ENCODE measurements at places on chromosomes 11 and 22. TPM values are rescaled to one million over a fixed set of nuclear protein-coding genes. Genes with fewer than 3 reads are reported as not detected.

DNA sequence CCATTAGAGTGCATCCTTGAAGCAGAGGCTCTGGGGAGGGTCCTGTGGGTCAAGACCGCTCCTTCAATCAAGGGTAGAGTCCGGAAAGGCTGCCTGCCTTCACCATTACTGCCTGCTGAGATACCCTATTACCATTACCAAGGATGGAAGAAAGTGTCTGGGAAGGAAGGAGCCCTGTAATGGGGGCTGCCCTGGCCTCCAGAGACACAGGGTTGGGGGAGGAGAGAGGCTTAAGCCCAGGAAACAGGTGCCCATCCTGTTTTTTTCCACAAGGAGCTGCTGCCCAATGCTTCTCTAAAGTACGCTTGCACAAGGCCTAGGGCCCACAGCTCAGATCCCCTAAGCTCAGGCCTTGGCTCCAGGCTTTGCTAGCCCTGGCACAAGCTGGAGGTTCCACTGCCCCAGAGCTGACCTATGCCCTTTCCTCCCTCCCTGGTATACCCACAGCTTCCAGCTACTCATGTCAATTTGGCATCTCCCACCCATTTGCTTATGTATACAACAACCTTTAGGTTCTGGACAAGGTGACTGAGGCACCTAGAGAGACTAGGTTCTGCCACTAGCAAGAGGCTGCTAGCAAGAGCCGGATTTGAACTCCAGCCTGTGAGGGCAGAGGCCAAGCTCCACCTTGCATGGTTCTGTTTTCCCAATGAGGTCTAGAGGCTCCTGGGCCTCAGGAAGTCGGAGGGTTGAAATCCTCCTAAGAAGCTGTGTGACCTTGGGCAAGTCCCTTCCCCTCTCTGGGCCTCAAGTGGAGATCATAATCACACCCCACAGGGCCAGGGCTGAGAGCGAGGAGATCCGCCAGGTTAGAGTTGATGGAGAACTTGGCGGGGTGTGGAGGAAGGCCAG lies 1.5 kb upstream of the PLCB3 start:
- no peak for DNase-seq

- no peak for DNase-seq
These were observed 290.3 kb upstream of the API5 start for GRCh38 chr11:43021466-43021865.

FTH1 gene
- 2,832 TPM for total RNA-seq

TMEM86A gene
- total RNA-seq: 0.89 TPM

DNA sequence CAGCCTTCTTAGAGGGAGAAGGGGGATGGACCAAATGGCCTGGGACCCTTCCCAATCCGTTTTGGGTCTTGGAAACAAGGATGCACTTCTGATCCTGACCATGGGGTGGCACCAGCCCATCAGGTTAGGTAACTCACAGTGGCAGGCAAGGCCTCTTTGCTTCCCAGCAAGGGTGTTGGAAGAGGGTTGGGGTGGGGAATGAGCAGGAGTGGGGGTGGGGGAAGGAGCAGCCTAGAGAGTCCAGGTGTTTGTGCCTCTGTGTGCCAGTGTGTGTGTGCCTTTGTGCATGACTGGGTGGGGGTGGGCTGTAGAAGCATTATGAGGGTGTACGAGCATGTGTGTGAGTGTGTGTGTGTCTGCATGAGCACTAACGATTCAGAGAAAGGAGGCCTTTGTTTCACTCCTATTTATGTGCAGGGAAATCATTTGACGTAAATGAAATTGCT lies 213.1 kb downstream of the INSC start:
- no peak for DNase-seq

- DNase-seq: no peak
These were observed 23.0 kb downstream of the KCNE3 start for GRCh38 chr11:74444173-74444826.

DNA sequence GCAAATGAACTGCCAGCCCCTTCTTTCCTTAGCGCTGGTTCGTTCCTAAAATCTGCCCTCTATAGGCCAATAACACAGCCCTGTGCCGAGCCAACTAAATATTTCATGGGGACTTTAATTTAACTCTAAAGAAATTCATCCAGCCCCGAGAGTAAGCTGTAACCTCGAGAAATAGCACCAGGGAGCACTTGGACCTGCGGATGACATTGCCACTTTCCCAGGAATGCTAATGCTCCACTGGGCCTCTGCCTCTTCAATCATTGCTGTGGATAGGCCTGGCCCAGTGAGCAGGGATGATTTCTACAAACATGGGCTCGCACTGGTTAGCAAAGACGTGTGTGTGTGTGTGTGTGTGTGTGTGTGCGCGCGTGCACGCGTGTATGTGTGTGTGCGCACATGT lies 95.3 kb upstream of the TBCEL start:
- no peak for DNase-seq

C11orf86 gene
- not detected for total RNA-seq

DNA sequence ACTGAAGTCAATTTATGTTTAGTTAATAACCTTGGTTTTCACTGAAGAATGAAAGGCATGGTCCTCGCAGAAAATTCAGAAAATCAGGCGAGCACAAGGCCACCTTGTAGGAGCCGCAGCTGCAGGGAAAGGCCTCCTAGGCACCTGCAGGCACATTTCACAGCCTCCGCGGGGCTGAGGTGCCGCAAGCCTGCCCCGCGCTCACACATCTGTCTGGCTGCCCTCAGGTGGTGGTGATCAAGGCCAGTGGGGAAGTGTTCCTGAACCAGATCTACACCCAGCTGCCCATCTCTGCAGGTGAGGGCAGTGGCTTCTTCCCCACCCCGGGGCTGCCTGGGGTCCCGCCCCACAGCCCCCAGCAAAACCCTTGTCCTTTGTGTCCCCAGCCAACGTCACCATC lies 10.5 kb downstream of the MUC5AC start:
- no peak for DNase-seq

TLCD5 gene
- total RNA-seq: 9.7 TPM

DNA sequence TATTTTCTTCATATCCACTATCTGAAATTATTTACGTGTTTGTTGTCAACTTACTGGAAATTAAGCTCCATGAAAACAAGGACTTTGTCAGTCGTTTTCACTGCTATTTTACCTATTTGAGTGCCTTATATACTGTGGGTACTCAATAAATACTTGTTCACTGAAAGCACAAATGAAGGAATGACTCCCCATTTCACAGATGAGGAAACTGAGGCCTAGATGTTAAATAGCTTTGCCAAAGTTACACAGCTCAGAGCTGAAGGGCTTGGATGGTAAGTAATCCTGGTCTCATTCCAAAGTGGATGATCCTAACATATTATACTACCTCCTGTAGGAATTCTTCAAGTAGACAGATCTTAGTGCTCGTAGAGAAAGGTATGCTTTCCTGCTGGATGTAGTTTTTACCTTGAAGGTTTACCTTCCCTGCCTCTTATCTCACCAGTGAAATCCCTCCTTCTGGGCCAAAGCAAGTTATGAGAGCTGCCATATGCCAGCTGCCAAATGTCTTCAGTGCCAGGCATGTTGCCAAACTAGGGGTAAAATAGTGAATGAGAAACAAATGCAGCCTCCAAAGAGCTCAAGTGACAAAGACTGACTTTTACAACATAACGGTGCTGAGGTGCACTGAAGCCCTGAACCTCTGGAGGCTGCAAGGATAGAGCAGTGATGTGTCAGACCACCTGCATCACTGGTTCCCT lies 129.7 kb downstream of the TRIM44 start:
- no peak for DNase-seq

PIWIL4 gene
- total RNA-seq: not detected
